Pancreas (tissue), 10 donors: ENCODE measurements at places on chromosomes 16 and 17. TPM values are rescaled to one million over a fixed set of nuclear protein-coding genes. Genes with fewer than 3 reads are reported as not detected.

The LMF1 gene
- 15.6 TPM for total RNA-seq

The CDYL2 gene
- 6.0 TPM for total RNA-seq

The ARL5C gene
- not detected for total RNA-seq

The BBS2 gene
- 18.0 TPM for total RNA-seq

The TRPV3 gene
- 0.43 TPM for total RNA-seq

The C17orf100 gene
- 2.1 TPM for total RNA-seq

The DNAH17 gene
- not detected for total RNA-seq

The TSNAXIP1 gene
- total RNA-seq, result 1.1 TPM

The SPN gene
- total RNA-seq, result 0.23 TPM

The SULT1A2 gene
- 1.5 TPM for total RNA-seq

The CLEC3A gene
- total RNA-seq, result not detected

The FDXR gene
- total RNA-seq, result 12.4 TPM

The HES7 gene
- total RNA-seq, result not detected
